ENCODE measurements at places on chromosomes 2 and 18. TPM values are rescaled to one million over a fixed set of nuclear protein-coding genes. Genes with fewer than 3 reads are reported as not detected.
A peak's percentile ranks its signal among the peaks of the same experiment; 100 is the strongest.

CPO gene
- 1.7 TPM for polyA plus RNA-seq

SMYD1 gene
- not detected for polyA plus RNA-seq

TMEM247 gene
- polyA plus RNA-seq, result not detected

ALPI gene
- polyA plus RNA-seq, result 0.10 TPM

REG3A gene
- polyA plus RNA-seq, result not detected

DNA sequence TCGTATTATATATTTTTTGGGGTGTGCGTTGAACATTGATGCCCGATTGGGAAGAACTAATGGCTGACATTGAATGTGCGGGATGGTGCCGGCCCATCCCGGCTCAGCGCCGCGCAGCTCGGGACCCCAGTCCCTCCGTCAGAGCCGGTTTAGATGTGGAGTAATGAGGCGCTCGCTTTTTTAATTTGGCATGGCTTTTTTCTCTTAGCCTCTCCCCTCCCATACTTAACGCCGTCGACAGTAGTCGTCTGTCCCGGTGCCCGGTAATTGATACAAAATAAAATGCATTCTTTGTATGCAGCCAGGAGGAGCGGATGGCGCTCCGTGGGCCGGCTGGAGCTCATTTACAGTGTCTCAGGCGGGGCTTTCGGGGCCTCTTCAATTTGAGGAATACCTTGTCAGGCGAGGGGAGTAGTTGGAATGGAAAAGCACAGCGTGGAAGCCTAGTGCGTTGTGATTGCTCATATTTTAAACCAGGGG is 209.2 kb downstream of the GBX2 start:
- DNase-seq, result no peak

- no peak for DNase-seq
Measured at GRCh38 chr2:72940786-72941185, 23.5 kb downstream of the EMX1 start.

- DNase-seq, result no peak
Measured at GRCh38 chr2:13197248-13197647, 480.5 kb downstream of the TRIB2 start.

DNA sequence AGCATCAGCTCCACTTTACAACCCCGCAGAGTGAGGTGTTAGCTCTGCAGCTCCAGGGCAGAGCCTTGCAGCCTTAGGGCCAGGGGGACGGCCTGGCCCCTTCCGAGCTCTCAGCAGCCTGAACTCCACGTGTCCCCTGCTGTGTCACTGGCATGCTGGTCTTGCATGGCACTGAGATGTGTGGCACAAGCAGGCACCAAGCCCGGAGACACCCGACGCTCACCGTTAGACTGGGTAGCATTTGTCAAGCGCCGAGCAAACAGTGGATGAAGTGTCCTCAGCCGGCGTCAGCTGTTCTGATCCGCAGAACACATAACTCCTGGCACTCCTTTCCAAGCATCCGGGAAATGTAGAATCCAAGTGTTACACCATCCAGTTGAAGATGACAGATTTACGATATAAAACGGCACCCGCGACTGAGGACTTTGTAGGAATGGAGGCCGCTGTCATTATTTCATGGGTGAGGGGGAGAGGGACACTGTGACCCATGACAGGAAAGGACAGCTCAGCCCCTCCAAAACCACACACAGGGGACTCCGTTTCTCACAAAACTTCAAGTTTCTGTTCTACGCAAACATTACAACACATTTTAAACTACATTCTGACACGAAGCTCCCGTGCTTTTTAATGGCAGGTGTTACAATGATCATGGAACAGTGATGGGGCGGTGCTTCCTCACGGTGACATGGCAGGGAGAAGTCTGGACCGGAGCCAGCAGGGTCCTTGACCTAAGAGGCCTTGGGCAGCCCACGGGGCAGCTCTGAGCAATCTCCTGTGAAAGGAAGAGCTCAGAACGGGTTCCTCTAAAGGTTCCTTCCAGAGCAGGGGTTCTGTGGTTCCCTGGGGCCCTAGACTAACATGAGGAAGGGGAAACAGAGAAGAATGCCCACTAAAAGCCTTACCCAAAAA is 89.4 kb downstream of the HDAC4 start:
- peak; percentile 53 for DNase-seq

GRCh38 chr18:77321823-77322805 is 72.5 kb downstream of the GALR1 start:
- DNase-seq, result no peak
